ENCODE measurements at places on chromosomes 2 and 18.

DNA sequence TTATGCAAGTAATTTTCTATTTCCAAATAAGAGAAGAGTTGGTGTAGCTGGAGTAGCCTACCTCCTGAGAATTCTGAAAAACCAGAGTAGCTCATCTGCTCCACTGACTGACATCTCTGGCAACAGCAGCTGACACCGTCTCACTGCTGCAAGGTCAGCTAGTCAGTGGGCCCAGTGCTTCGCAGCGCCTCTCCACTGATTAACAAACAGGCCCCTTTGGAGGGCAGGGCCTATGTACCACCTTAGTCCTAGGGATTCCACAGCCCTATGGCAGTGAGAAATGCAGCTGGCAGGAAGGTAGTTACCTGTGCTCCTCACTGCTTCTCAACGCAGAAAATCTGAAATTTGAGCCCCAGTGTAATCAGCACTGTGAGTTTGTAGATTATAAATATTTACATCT is 97.5 kb downstream of the DLGAP1 start:
- no peak for DNase-seq

DNA sequence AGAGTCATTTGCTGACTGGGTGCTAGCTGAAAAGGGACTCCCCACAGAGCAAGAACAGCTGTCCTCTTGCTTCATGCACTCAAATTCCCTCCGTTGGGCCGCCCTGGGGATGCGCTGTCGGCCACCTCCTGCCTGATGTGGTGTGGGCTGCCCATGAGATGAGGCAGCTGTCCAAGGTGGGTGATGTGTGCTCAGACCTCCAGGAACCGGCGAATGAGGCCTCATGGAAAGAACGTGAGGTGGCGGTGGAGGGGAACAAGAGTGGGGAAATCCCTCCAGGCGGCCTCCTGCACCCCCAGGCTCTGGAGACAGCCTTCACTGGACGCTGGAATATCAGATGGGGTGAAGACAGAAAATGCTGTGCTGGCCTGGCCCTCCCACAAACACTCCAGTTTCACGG is 79.8 kb downstream of the LONRF2 start:
- no peak for DNase-seq

- no peak for DNase-seq
Measured at GRCh38 chr2:64359892-64360657, 93.9 kb upstream of the LGALSL start.

GRCh38 chr18:62663731-62664336 is 51.5 kb upstream of the PHLPP1 start:
- DNase-seq, result no peak

DNA sequence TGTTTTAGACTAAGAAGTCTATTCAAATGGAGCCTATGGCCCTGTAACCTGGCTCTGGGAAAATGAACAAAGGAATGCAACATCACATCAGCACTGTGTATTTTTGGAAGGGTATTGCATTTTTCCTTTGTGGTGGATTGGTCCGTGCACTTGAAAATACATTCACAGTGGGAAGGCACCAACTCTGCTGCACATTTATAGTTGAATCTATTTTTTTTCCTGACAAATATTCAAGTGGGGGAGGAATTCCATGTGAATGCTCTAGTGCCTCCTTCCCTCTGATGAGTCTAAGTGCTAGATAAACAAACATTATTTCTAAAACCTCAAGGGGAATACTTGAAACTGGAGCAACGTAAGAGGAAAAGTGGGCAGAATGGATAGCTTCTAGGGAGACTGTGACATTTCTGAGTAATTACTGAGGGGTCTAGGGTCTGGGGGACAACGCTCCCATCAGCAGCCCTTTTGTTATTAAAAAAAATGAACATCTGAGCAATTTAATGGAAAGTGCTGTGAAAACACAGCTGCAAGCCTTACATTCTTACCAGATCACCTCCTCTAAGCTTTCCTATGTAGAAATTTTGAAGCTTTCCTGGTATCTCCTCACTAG is 208.2 kb downstream of the SLC8A1 start:
- DNase-seq, result no peak

- no peak for DNase-seq
Measured at GRCh38 chr2:160613466-160614153, 120.0 kb upstream of the RBMS1 start.

GRCh38 chr2:6967301-6967700 is 50.1 kb downstream of the RNF144A start:
- DNase-seq, result no peak

DNA sequence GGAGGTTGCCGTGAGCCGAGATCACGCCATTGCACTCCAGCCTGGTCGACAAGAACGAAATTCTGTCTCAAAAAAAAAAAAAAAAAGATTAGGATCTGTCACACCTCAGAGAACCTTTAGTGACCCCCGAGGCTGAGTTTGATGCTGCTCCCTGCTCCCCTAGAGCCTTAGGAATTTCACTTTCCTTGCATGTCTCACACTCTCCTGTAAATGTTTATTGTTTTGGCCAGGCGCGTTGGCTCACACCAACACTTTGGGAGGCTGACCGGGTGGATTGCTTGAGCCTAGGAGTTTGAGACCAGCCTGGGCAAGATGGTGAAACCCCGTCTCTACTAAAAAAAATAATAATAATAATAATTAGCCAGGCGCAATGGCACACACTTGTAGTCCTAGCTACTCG is 31.5 kb downstream of the SRSF7 start:
- no peak for DNase-seq

DNA sequence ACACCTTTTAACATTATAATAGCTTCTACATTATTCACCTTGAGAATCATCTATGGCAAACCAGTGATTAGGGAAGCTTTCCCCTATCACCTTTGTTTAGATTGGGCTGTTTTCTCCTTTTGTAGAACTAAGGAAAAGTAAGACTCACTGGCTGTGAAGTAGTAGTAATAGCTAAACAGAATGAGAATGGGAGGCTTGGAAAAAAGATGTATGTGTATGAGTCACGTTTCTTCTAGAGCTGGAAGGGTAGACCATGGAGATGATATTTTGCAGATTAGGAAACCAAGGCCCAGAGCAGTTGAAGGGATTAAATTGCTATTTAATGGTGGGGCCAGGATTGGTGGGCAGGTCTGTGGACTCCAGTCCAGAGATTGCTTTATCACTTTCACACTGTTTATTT is 214.5 kb downstream of the MCFD2 start:
- no peak for DNase-seq

- DNase-seq, result no peak
Measured at GRCh38 chr2:43214253-43214652, 12.2 kb downstream of the ZFP36L2 start.

DNA sequence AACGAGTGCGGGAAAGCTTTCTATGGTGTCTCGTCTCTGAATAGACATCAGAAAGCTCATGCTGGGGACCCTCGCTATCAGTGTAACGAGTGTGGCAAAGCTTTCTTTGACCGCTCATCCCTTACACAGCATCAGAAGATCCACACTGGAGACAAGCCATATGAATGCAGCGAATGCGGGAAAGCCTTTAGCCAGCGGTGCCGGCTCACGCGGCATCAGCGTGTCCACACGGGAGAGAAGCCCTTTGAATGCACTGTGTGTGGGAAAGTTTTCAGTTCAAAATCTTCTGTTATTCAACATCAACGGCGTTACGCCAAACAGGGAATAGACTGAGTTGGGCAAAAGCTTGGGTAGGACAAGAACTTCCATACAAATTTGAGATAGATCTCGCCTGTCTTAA is 16.2 kb downstream of the ZNF2 start:
- DNase-seq, result no peak

- DNase-seq, result no peak
Measured at GRCh38 chr2:22970991-22971390, 414.0 kb upstream of the KLHL29 start.

- DNase-seq, result no peak
Measured at GRCh38 chr2:68721482-68722101, 13.0 kb upstream of the ARHGAP25 start.

DNA sequence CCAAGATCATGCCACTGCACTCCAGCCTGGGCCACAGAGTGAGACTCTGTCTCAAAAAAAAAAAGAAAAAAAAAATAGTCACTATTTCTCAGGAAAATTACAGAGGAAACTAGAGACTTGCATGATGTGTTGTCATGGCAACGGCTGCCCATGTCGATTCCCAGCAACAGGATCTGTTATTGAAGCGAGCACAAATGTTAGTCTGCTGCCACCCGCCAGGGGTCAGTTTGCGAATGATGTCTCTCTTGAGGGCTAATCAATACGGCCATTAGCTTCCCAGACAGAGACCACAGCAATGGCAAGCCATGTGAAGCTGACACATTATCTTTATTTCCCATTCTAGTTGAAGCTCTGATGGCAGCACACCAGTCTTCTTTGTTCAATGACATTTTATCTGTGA is 32.4 kb upstream of the ACYP2 start:
- DNase-seq, result no peak

GRCh38 chr2:1633936-1634587 is 110.3 kb downstream of the PXDN start:
- no peak for DNase-seq

GRCh38 chr2:135664623-135665068 is 77.0 kb upstream of the UBXN4 start:
- DNase-seq, result no peak

- no peak for DNase-seq
Measured at GRCh38 chr2:71629273-71629672, 175.9 kb downstream of the DYSF start.

GRCh38 chr2:17615728-17616351 is 75.3 kb downstream of the VSNL1 start:
- no peak for DNase-seq

GRCh38 chr2:30287857-30288513 is 56.7 kb downstream of the LBH start:
- DNase-seq, result no peak

DNA sequence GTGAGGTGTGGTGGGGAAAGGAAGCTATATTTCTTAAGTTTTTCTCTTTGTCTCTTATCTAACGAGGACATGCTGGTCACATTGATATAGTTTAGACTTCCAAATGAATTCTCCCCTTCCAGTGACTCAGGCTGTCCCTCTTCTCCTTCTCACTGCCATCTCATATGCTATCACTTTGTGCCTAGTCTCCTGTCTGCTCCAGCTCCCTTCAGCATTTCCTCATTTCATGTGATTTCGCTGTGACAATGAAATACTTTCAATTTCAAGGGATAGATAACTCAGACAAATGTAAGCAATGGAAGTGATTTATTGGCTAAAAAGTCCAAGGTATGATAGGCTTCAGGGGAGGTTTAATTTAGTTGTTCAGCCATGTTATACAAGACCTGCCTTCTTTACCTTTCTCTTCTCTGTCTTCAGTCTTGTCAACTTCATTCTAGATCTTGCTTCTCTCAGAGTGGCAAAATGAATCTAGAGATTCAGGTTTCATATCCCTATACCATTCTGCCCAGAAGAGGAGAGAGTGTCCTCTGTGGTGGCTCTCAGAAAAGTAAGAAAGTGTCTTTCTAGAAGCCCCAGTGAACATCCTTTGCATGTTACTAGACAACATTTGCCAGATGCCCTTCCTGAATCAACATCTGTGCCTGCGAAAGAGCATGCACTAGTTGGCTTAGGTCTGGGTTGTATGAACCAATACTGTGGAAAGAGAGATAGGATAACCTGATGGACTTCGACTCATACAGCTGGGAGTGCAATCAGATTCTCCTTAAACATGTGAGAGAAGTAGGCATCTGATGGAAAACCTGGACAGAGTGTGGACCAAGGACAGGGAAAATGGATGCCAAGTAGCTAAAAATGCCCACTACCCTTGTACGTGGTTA is 29.9 kb upstream of the GPR155 start:
- no peak for DNase-seq

- DNase-seq, result peak; percentile 57
Measured at GRCh38 chr2:233857511-233858141, 3.3 kb upstream of the HJURP start.

Measured in endothelial cell (in vitro differentiated cells).